ENCODE measurements at places on chromosomes 1 and 21.

DNA sequence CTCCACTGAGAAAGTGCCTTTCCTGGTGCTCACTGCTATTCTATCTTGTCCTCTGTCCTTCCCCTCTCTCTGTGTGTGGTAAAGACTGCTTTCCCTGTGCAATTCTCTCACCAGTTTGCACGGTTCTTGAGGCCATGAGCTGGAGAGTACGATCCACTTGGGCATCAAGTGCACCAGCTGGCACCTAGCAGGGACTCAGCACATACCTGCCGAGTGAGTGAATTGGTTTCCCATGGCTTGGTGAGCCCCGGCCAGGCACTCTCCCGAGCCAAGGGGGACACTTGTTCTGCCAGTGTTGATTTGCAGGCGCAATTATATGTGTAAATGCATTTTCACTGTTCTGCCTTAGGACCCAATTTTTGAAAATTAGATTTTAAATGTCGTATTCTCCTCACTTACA is 313.5 kb downstream of the DISC1 start:
- DNase-seq, result no peak

GRCh38 chr1:66521721-66522365 is 12.1 kb upstream of the SGIP1 start:
- DNase-seq, result no peak

DNA sequence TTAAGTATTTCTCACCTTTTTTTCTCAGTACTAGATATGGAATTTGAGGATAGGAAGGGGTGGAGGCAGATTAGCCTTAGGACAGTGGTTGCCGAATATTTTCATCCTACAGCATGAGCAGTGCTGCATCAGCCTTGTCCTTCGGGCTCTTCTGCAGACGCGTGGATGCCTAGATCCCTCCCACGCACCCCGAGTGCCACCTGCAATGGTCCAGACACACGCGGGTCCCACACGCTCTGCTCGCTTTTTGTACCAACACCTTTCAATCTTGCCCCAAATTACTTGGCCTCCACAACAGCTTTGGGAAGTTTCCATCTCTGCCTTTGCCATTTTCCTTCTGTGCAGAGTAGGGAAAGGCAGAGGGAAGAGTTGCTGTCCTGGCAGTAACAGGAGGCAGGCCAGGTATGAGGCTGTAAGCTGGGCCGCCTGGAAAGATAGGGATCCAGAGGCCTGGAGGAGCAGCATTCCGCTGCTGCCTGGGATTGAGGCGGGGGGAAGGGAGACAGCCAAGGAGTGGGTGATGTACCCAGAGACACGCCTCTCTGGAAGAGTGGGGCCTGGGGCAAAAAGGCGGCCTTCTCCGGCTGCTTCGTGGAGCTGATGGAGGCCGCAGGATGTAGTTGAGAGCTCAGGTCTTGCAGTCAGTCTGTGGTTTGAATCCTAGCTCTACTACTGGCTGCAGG is 467.7 kb downstream of the KIF26B start:
- DNase-seq, result no peak

DNA sequence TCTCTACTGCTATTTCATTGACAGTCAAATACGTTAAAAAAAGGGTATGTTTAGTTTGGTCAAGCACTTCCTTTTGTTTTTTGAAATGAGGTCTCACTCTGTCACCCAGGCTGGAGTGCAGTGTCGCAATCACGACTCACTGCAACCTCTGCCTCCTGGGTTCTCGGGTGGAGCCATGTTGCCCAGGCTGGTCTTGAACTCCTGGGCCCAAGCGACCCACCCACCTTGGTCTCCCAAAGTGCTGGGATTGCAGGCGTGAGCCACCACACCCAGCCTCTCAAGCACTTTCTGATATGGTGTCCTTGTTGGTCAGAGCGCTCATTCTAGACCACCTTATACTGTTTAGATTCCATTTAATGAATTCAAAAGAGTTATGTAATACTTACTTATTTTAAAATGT is 20.9 kb upstream of the RHBDL2 start:
- DNase-seq, result no peak

GRCh38 chr1:181192316-181192715 is 103.8 kb downstream of the IER5 start:
- no peak for DNase-seq

All from Peyer's patch (tissue), 4 donors.